CD4-positive, alpha-beta T cell treated with Interleukin-21 for 1 hour (primary cell): ENCODE measurements at places on chromosomes 6 and 20.
A peak's percentile ranks its signal among the peaks of the same experiment; 100 is the strongest.

DNA sequence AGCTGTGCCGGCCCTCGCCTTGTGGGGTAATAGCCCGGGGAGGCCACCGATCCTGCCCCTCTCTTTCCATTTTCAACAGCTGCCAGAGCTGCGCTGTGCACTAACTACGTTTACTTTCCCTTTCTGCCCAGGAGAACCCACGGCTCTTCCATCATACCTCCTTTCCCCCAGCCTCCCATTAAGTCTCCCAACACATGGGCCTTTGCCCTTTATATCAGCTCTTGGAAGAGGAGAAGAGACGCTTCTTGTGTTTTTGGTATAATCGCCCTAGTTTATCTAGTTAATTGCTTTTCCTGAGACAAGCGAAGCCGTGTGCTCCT, 637 bp downstream of the UBR2 start:
- DNase-seq, result no peak

- DNase-seq, result no peak
Measured at GRCh38 chr6:15946701-15947385, 182.0 kb upstream of the MYLIP start.

DNA sequence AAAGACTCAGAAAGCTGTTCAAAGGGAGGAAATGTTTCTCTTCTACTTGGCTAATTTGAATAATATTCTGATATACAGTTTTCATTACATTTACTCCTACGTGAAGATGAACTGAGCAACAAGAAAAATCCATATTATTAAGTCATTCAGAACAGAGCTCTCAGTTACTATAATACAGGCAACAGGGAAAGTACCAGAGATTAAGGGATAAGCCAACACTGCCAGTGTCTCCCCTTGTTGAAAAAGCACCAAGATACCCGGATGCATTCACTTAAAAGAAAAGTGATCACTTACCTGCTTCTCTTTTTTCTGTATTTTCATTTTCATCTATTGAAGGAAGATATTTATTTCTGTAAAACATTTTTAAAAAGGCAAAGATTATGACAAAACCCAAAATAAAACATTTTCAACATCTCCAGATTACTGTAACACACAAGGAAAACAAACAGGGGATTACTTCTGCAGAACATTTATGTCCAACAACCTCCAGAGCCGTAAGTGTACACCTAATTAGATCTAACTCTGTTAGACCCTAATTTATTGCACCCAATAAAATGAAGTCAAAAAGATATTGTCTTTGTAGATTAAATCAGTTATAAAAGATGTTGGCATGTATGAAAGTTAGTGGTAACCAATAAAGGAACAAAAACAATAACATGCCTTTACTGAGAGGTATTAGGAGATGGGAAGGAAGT, 67.0 kb downstream of the CHD6 start:
- DNase-seq, result no peak

GRCh38 chr6:110876806-110877564, 2.4 kb downstream of the AMD1 start:
- no peak for DNase-seq

GRCh38 chr6:14066782-14067406, 50.7 kb upstream of the CD83 start:
- peak; percentile 68 for DNase-seq

- DNase-seq, result peak; percentile 86
Measured at GRCh38 chr6:30453508-30454116, 35.7 kb upstream of the HLA-E start.
